ENCODE measurements at places on chromosomes 11 and 22. TPM values are rescaled to one million over a fixed set of nuclear protein-coding genes. Genes with fewer than 3 reads are reported as not detected.

Gene TOM1
- 19.0 TPM for total RNA-seq

Gene MAPK8IP2
- 0.17 TPM for total RNA-seq

Gene TUT1
- 38.7 TPM for total RNA-seq

Gene CHADL
- 0.36 TPM for total RNA-seq

Gene SNRPD3
- 158 TPM for total RNA-seq

Measured in activated T-helper 1 cell treated with anti-CD3 and anti-CD28 coated beads, Interleukin-12 subunit alpha, Interleukin-12 subunit beta, Interleukin-2, Interleukin-4 antibody, amounts not matched to agents 30 ng/mL and 10 ng/mL and 1 ng/mL, durations not matched to agents 14 hours and 24 hours and 36 hours (primary cell).